Stimulated activated CD4-positive, alpha-beta T cell treated with anti-CD3 and anti-CD28 coated beads, Interleukin-1b, Interleukin-23, amount 100 ng/mL, for 1 hour (primary cell): ENCODE measurements at places on chromosomes 13 and 19.
A peak's percentile ranks its signal among the peaks of the same experiment; 100 is the strongest.

- no peak for DNase-seq
Observed at GRCh38 chr13:31274390-31274789, 74.6 kb downstream of the B3GLCT start.

- DNase-seq: no peak
Observed at GRCh38 chr19:34173193-34173956, 1.1 kb downstream of the LSM14A start.

DNA sequence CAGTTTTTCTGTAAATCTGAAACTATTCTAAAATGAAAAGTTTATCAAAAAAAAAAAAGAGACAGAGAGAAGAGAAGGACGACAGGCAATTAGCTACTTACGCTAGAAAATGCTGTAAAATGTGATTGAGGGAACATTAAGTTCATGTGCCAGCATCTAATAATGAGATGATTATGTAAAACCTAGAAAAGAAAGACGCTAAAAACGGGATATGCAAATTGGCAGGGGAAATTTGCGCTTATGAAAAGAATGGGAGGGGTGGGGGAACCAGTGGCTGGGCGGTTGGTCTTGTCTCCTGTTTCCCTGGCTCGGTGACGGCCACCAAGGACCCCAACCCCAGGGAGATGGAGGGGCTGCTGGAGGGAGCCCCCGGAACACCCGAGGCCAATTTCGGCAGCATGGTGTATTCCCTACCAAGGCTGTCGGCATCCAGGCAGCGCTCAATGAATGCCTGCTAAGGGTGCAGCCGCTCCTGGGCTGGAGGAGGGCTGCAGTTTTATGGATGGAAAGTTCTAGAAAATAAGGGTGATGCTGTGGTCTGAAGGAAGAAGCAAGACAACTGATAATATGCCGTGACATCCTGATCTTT is 34.2 kb downstream of the GNG7 start:
- no peak for DNase-seq

- no peak for DNase-seq
Observed at GRCh38 chr19:34104096-34104495, 68.2 kb upstream of the LSM14A start.

DNA sequence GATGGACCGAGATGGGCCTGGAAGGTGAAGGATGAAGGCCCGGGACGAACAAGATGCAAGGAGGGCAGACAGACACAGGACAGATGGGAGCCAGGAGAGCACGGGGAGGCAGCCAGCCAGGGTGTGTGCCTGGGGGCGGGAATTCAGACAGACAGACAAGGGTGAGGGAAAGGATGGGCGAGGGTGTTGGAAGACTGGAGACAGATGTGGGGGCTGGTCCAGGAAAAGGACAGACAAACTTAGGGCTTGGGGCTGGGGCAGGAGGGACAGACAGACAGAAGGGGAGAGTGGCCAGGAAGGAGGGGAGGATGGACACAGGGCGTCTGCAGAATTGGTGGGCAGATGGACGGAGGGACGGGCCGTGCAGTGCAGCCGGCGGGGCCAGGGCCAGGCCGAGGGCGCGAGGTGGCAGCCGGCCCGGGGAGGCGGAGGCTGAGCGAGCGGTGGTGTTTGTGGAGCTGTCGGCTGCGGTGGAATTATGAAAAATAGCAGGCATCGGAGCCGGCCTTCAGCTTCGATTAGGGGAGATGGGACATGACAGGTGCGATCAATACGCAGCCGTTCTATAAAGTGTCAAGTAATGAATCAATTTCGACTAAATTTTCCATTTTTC is 4.6 kb upstream of the ERFL start:
- no peak for DNase-seq

- DNase-seq: no peak
Observed at GRCh38 chr19:6354098-6354674, 7.1 kb upstream of the CLPP start.

DNA sequence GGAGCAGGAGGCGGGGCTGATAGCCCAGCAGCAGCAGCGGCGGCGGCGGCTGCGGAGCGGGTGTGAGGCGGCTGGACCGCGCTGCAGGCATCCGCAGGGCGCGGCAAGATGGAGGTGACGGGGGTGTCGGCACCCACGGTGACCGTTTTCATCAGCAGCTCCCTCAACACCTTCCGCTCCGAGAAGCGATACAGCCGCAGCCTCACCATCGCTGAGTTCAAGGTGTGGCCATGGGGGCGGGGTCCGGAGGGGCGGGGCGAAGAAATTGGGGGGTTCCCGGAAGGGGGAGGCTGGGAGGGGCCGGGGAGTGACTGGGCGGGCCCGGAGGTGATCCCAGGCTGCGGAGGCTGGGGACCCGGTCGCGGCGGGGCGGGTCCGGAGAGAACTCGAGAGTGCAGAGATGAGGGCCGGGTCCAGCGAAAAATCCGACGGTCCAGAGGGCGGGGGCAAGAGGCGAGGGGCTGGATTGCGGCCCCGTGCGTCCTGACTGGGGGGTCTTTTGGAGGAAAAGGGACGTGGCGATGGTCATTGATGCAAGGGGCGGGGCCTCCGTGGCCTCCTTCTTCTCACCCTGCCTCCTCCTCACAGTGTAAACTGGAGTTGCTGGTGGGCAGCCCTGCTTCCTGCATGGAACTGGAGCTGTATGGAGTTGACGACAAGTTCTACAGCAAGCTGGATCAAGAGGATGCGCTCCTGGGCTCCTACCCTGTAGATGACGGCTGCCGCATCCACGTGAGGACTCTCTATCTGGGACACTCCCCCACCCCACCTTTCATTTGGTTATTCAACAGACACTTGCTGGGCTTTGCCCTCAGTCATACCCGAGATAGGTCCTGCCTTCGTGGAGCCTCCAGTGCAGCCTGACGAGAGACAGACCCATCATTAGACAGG is at the start of gene TBCB:
Gene TBCB (plus strand): TSS at position 16 of the 891 bp plus-strand sequence. CDS start 93 bp downstream, at position 109.
- peak; percentile 95 for DNase-seq

GRCh38 chr19:2167896-2168618 is 4.3 kb downstream of the DOT1L start:
- no peak for DNase-seq

DNA sequence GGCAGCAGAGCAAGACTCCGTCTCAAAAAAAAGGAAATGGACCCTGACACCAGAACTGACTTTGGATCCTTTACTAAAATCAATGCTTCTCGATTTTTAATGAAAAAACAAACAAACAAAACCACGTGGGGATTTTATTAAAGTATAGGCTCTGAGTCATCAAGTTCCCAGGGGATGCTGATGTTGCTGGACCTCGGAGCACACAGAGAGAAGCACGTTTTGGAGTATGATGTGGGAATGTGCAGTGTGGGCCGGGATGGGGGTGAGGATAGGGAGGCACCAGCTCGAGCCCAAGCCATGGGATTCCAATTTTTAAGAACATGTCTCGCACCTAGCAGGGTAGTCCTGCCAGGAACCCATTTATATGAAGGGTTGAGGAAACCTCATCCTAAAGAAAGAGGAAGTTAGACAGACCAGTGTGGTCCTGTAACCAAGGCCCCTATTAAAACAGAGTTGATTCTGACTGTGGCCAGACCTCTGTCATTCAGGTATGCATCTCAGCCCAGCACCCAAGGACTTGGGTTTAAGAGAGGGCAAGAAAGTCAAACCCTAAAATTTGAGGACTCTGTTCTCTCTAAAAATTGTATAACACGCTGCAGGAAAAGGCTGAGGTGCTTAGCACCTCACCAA is 6.4 kb downstream of the FLT1 start:
- no peak for DNase-seq

- no peak for DNase-seq
Observed at GRCh38 chr19:45104658-45105349, 11.8 kb downstream of the PPP1R37 start.

GRCh38 chr13:49638744-49639072 is 10.4 kb downstream of the ARL11 start:
- DNase-seq: no peak

GRCh38 chr13:113596321-113597200 is 12.0 kb downstream of the TFDP1 start:
- DNase-seq: no peak
